ENCODE measurements at places on chromosomes 2 and 18. TPM values are rescaled to one million over a fixed set of nuclear protein-coding genes. Genes with fewer than 3 reads are reported as not detected.

The IGFBP5 gene
- total RNA-seq = 441 TPM

The FIGN gene
- total RNA-seq = 14.5 TPM

The LRP1B gene
- 0.12 TPM for total RNA-seq

The MC2R gene
- total RNA-seq = not detected

The EMILIN1 gene
- total RNA-seq = 30.2 TPM

The TMEM18 gene
- total RNA-seq = 9.6 TPM

The PDCD1 gene
- total RNA-seq = 7.6 TPM

The PROKR1 gene
- not detected for total RNA-seq

The IL37 gene
- not detected for total RNA-seq

GRCh38 chr2:44623622-44624351 is 262.0 kb downstream of the CAMKMT start:
- DNase-seq = no peak
- H3K27me3 ChIP-seq = no peaks in the 10 kb centered on the region
- H3K4me1 ChIP-seq = no peaks in the 10 kb centered on the region

DNA sequence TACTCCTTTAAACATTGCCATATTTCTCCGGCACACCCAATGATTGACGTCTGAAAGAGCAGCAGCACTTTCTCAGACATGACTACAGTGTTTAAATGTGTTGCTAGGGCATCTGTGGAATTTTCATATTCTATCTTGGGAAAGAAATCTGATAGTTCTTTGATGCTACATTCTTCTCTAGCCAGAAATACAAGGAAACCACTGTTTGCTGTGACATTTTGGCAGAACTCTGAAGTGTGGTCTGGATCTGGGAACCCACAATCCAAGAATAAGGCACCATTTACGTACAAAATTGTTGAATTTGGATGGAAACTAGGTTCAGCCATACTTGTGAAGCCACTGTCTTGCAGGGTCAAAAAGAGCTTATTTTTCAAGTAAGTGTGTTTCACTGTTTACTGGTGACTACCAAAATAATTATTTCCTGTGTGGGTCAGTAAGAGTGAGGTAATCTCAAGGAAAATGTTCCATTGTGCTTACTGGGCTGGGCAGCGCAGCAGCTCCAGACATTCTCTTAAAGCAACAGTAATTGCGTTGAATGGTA is 21.3 kb upstream of the CD28 start:
- H3K4me3 ChIP-seq = no peak overlapping the region
- peaks cover 97% of the 10 kb centered on the region for H3K4me1 ChIP-seq
- H3K27ac ChIP-seq = peak overlapping the region; percentile 89
- no peaks in the 10 kb centered on the region for H3K27me3 ChIP-seq
- peak; percentile 33 for DNase-seq

- H3K27ac ChIP-seq = no peak overlapping the region
- no peaks in the 10 kb centered on the region for H3K4me1 ChIP-seq
- H3K27me3 ChIP-seq = no peaks in the 10 kb centered on the region
- no peaks in the 10 kb centered on the region for H3K36me3 ChIP-seq
- no peak for DNase-seq
Observed at GRCh38 chr2:125004106-125004800, 979.2 kb downstream of the CNTNAP5 start.

- H3K4me3 ChIP-seq = no peak overlapping the region
- H3K36me3 ChIP-seq = no peaks in the 10 kb centered on the region
- H3K4me1 ChIP-seq = no peaks in the 10 kb centered on the region
- H3K27ac ChIP-seq = no peak overlapping the region
- DNase-seq = no peak
Observed at GRCh38 chr2:147792966-147793617, 51.7 kb upstream of the ACVR2A start.

DNA sequence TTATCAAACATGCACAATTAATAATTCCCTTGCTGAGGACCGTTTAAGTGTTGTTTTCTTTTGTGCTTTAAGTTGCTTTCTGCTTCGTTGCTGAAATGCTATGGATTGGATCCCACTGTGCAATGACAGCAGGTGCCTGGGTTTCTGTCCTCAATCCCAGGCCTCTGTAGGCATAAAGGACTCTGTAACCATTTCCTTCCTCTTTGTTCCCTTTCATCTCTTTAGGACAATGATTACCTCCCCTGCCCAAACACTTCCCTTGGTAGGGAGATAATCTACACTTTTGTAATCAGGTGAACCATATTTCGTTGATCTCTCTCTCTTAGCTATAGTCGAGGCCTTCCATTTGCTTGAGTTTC is 58.6 kb upstream of the LYPD6B start:
- H3K4me3 ChIP-seq = no peak overlapping the region
- H3K4me1 ChIP-seq = no peaks in the 10 kb centered on the region
- DNase-seq = no peak

DNA sequence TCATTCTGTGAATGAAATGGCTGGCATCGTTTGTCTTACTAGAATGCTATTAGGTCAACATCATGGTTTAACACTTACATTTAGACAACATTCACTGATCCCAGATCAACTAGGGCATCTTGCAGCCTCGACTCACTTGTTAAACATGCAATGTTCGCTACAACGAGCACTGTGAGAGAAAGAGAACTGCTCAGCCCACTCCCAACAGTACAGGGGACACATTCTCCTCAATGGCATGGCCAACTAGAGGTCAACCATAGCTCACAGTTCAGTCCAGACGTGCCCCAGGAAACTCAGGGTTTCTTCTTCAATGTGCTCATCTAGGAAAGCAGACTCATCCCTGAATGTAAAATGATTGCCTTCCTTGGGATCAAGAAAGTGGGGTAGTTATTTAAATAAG is 5.9 kb downstream of the WIPF1 start:
- H3K4me1 ChIP-seq = peaks cover 99% of the 10 kb centered on the region
- H3K4me3 ChIP-seq = no peak overlapping the region
- H3K36me3 ChIP-seq = no peaks in the 10 kb centered on the region
- no peaks in the 10 kb centered on the region for H3K27me3 ChIP-seq

GRCh38 chr2:9069543-9069942 is 66.1 kb upstream of the MBOAT2 start:
- H3K27ac ChIP-seq = no peak overlapping the region
- no peak for DNase-seq
- H3K4me1 ChIP-seq = no peaks in the 10 kb centered on the region
- no peaks in the 10 kb centered on the region for H3K27me3 ChIP-seq

- H3K36me3 ChIP-seq = no peaks in the 10 kb centered on the region
- no peak overlapping the region for H3K4me3 ChIP-seq
- DNase-seq = no peak
- no peaks in the 10 kb centered on the region for H3K4me1 ChIP-seq
Observed at GRCh38 chr2:53202063-53202462, 565.5 kb upstream of the CHAC2 start.

GRCh38 chr2:105712981-105713596 is 31.6 kb upstream of the NCK2 start:
- no peaks in the 10 kb centered on the region for H3K36me3 ChIP-seq
- H3K27ac ChIP-seq = no peak overlapping the region
- DNase-seq = no peak
- no peaks in the 10 kb centered on the region for H3K27me3 ChIP-seq

DNA sequence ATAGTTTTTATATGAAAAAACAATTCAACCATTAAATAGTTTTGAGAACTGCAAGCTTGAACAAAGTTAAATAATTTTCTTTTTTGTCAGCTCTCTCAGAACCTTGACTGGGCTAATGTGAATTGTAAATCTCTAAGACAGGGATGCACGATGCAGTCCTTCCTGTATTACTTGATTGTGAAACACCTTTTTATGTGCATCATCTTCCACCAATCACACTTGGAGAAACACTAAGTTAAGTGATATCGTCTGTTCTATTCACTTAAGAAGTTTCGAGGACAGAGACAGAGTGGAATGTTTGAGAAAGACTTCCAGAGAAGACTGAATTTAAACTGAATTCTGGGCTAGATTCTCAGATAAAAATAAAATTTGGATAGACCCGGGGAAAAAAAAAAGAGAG is 238.2 kb downstream of the MREG start:
- H3K27me3 ChIP-seq = no peaks in the 10 kb centered on the region
- no peak overlapping the region for H3K27ac ChIP-seq

DNA sequence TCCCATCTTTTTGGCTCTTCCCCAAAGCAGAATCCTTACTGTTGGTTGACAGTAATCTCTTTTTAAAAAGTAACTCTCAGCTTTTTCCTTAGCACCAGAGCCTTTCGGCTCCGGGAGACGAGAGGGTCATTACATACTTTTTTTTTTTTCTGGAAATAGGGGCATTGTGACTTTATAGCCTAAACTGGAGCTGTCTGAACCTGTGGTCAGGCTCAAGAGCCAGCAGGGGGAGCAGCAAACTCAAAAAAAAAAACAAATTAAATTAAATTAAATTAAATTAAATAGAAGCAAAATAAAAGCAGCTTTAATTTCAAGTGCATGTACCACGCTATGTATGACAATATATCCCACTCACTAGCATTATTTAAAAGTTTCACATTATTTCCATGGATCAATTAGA is 156.6 kb downstream of the DTNA start:
- DNase-seq = no peak
- H3K4me3 ChIP-seq = no peak overlapping the region
- H3K27ac ChIP-seq = no peak overlapping the region

DNA sequence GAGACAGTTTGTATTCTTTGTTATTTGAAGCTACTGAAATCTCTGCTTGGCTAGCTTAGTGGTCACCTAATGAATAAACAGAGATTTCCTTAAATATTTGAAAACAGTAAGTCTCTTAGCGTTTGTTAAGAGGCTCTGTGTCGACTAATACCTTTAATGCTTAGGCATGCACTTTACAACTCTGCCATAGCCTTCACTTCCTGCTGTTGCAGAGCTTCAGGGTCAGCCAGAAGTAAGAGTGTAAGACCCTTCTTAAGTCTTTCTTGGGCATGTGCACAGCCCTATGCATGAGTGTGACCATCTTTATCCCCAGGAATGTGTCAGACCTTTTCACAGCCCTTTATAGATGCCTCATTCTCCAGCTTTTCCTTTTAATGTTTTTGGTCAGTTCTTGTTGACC is 195.3 kb upstream of the ALPP start:
- H3K4me1 ChIP-seq = no peaks in the 10 kb centered on the region
- H3K27me3 ChIP-seq = no peaks in the 10 kb centered on the region
- H3K27ac ChIP-seq = no peak overlapping the region
- H3K4me3 ChIP-seq = no peak overlapping the region
- DNase-seq = no peak
- no peaks in the 10 kb centered on the region for H3K36me3 ChIP-seq

- no peaks in the 10 kb centered on the region for H3K36me3 ChIP-seq
- no peaks in the 10 kb centered on the region for H3K27me3 ChIP-seq
- H3K4me1 ChIP-seq = peaks cover under 1% of the 10 kb centered on the region
- no peak overlapping the region for H3K4me3 ChIP-seq
Observed at GRCh38 chr2:8934338-8934737, 69.1 kb downstream of the MBOAT2 start.

DNA sequence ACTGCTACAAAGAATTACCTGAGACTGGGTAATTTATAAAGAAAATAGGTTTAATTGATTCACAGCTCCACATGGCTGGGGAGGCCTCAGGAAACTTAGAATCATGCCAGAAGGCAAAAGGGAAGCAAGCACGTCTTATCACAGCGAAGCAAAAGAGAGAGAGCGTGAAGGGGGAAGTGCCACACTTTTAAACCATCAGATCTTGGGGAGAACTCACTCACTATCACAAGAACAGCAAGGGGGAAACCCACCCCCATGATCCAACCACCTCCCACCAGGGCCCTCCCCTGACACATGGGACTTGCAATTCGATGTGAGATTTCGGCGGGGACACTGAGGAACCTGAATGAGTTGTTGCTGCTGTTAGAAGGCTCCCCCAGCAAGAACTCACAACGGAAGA is 220.2 kb upstream of the PIEZO2 start:
- H3K27ac ChIP-seq = no peak overlapping the region
- peaks cover 3% of the 10 kb centered on the region for H3K4me1 ChIP-seq
- H3K27me3 ChIP-seq = no peaks in the 10 kb centered on the region

DNA sequence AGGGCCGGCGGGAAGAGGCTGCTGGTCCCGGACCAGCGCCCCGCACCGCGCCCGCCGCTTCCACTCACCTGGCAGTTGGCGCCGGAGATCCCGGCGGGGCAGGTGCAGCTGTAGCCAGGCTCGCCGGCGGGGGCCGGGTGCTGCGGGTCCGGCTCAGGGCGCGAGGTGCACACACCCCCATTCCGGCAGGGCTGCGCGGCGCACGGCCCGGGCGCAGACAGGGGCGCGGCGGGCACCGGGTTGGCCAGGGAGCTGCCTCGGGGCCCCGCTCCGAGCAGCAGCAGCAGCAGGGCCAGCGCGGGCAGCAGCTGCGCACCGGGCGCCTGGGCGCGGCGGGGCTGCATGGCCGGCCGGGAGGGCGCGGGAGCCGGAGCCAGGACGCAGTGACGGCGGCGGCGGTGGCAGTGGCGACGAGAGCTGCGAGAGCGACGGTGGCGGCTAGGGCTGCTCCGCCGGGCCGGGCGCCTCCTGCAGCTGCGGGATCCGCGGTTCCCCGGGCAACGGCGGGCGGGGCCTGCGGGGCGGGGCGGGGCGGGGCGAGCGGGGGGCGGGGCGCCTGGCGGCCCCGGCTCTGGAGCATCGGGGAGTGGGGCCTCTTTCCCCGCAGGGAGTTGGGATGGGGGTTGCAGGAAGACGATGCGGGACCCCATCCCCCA is at the start of gene DNER:
Gene DNER, minus strand, starts transcription at position 476 of the 656 bp plus-strand sequence. Its CDS starts 132 bp downstream, at position 344.
- no peak for DNase-seq
- no peaks in the 10 kb centered on the region for H3K36me3 ChIP-seq
- H3K27me3 ChIP-seq = peaks cover 85% of the 10 kb centered on the region
- H3K27ac ChIP-seq = no peak within 1 kb of the TSS
- peak within 1 kb of the TSS; percentile 47 for H3K4me3 ChIP-seq

- no peaks in the 10 kb centered on the region for H3K36me3 ChIP-seq
- H3K4me1 ChIP-seq = no peaks in the 10 kb centered on the region
- DNase-seq = peak; percentile 49
- no peak overlapping the region for H3K4me3 ChIP-seq
Observed at GRCh38 chr2:20212459-20212870, 12.5 kb downstream of the SDC1 start.

- H3K4me1 ChIP-seq = no peaks in the 10 kb centered on the region
- peaks cover 10% of the 10 kb centered on the region for H3K27me3 ChIP-seq
- no peak overlapping the region for H3K27ac ChIP-seq
Observed at GRCh38 chr2:201939453-201939941, 94.2 kb upstream of the FZD7 start.

DNA sequence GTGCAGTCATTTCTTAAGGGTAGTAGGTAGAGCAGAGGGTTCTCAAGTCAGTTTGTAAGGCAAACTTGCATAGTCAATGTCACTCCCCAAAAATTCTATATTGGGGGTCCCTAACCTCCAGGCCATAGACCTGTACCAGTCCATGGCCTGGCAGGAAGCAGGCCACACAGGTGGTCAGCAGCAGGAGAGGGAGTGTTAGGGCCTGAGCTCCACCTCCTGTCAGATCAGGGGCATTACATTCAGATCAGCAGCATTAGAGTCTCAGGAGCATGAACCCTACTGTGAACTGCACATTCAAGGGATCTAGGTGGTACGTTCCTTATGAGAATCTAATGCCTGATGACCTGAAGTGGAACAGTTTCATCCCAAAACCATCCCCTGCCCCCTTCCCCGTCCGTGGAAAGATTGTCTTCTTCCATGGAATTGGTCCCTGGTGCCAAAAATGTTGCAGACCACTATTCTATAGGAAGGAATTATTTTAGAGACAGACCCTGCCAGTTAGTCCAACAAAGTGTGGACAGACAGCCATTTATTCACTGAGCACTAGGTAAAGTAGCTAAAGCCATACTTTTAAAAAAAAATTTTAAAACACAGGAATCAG is 6.7 kb downstream of the COA5 start:
- no peaks in the 10 kb centered on the region for H3K27me3 ChIP-seq
- H3K4me3 ChIP-seq = no peak overlapping the region
- DNase-seq = no peak

- no peak overlapping the region for H3K4me3 ChIP-seq
- no peaks in the 10 kb centered on the region for H3K27me3 ChIP-seq
- H3K36me3 ChIP-seq = no peaks in the 10 kb centered on the region
Observed at GRCh38 chr2:41871080-41871479, 176.7 kb upstream of the PKDCC start.

All from heart left ventricle (tissue), 16 donors.